Osteocyte (in vitro differentiated cells): ENCODE measurements at places on chromosomes 11 and 22. TPM values are rescaled to one million over a fixed set of nuclear protein-coding genes. Genes with fewer than 3 reads are reported as not detected.
A peak's percentile ranks its signal among the peaks of the same experiment; 100 is the strongest.

DNA sequence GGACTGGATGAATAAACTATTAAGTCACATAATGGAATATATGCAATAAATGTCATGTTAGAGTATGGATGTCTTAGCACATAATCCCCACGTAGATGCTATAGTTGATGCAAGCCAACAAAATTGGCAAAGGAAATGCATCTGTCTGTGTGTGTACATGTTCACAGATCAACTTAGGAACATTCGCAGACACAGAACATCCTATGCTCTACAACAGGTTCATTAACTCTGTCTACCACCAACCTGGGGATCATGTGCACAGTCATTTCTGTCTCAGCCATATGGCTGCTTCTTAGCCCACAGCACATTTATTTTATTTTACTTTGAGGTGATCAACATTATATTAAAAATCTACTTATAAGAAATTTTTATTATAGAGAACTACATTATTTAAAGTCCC is 4.9 kb downstream of the MSANTD4 start:
- peaks cover 35% of the 10 kb centered on the region for H3K4me1 ChIP-seq
- no peak overlapping the region for H3K4me3 ChIP-seq
- DNase-seq: no peak
- no peak overlapping the region for H3K27ac ChIP-seq
- no peaks in the 10 kb centered on the region for H3K27me3 ChIP-seq
- H3K36me3 ChIP-seq: peaks cover 2% of the 10 kb centered on the region

DNA sequence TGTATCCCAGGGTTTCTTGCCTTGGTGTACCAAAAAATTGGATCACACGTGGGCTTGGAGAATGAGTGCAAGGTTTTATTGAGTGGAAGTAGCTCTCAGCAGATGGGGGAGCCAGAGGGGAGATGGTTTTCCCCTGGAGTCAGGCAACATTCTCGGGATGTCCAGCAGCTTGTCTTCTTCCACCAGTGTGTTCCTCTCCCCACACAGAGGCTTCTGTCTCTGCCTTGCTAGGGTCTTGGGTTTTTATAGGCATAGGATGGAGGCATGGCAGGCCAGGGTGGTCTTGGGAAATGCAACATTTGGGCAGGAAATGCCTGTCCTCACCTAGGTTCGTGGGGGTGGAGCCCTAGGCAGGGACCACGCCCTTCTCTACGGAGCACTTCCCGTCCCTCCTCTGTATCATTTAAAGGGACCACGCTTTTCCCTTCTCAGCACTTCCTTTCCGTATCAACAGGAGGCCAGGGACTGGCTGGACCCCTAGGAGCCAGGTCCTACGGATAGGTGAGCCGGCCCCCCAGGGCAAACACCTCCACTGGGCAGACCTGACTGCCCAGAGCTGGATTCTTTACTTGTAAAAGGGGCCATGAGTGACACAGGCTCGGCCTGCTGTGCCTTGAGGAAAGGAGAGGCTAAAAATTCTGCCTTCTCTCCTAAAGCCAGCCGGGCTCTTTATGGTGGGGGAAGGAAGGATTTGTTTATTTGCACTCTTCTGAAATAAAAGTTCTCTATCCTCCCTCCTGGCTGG is 55.3 kb upstream of the CCDC188 start:
- DNase-seq: no peak
- H3K36me3 ChIP-seq: no peaks in the 10 kb centered on the region
- H3K27ac ChIP-seq: peak overlapping the region; percentile 80
- H3K4me3 ChIP-seq: peak overlapping the region; percentile 76
- no peaks in the 10 kb centered on the region for H3K27me3 ChIP-seq
- peaks cover 33% of the 10 kb centered on the region for H3K4me1 ChIP-seq

GRCh38 chr11:2374456-2375201 is 2.5 kb upstream of the CD81 start:
- no peak overlapping the region for H3K27ac ChIP-seq
- DNase-seq: no peak
- H3K27me3 ChIP-seq: no peaks in the 10 kb centered on the region
- no peaks in the 10 kb centered on the region for H3K36me3 ChIP-seq
- H3K4me1 ChIP-seq: peaks cover 9% of the 10 kb centered on the region

The UBQLN3 gene
- total RNA-seq: not detected in 2 replicates
